Pancreas (tissue), 10 donors: ENCODE measurements at places on chromosomes 1 and 21. TPM values are rescaled to one million over a fixed set of nuclear protein-coding genes. Genes with fewer than 3 reads are reported as not detected.

The GBP6 gene
- not detected for total RNA-seq

The KCNK1 gene
- total RNA-seq, result 5.5 TPM

The PADI4 gene
- total RNA-seq, result not detected

The TMEM200B gene
- 0.57 TPM for total RNA-seq

The S100A1 gene
- total RNA-seq, result 5.1 TPM

The THEM4 gene
- 7.9 TPM for total RNA-seq

The UMODL1 gene
- total RNA-seq, result not detected

The SF3B4 gene
- 18.5 TPM for total RNA-seq

The DTL gene
- total RNA-seq, result 1.1 TPM

The KIF2C gene
- total RNA-seq, result 0.40 TPM

- H3K36me3 ChIP-seq, result no peaks in the 10 kb centered on the region
- no peak overlapping the region for H3K4me3 ChIP-seq
- no peaks in the 10 kb centered on the region for H3K4me1 ChIP-seq
- DNase-seq, result no peak
These were observed 245.6 kb downstream of the RRAGC start for GRCh38 chr1:38613996-38614395.

- no peak for DNase-seq
- H3K27me3 ChIP-seq, result no peaks in the 10 kb centered on the region
- no peak overlapping the region for H3K27ac ChIP-seq
- H3K4me3 ChIP-seq, result no peak overlapping the region
- H3K36me3 ChIP-seq, result no peaks in the 10 kb centered on the region
These were observed 33.4 kb downstream of the SH3BP5L start for GRCh38 chr1:248792342-248792741.

GRCh38 chr1:91022518-91022929 lies 689 bp upstream of the ZNF644 start:
- H3K4me3 ChIP-seq, result peak overlapping the region; percentile 56
- H3K27me3 ChIP-seq, result no peaks in the 10 kb centered on the region
- H3K27ac ChIP-seq, result peak overlapping the region; percentile 99
- H3K4me1 ChIP-seq, result no peaks in the 10 kb centered on the region
- no peaks in the 10 kb centered on the region for H3K36me3 ChIP-seq
- DNase-seq, result no peak

- H3K4me3 ChIP-seq, result no peak overlapping the region
- H3K27ac ChIP-seq, result no peak overlapping the region
- H3K4me1 ChIP-seq, result no peaks in the 10 kb centered on the region
- no peaks in the 10 kb centered on the region for H3K27me3 ChIP-seq
These were observed 3.2 kb downstream of the GREM2 start for GRCh38 chr1:240608707-240609106.

GRCh38 chr1:72623299-72623708 lies 341.0 kb upstream of the NEGR1 start:
- H3K4me3 ChIP-seq, result no peak overlapping the region
- no peaks in the 10 kb centered on the region for H3K27me3 ChIP-seq
- no peaks in the 10 kb centered on the region for H3K4me1 ChIP-seq
- DNase-seq, result no peak

DNA sequence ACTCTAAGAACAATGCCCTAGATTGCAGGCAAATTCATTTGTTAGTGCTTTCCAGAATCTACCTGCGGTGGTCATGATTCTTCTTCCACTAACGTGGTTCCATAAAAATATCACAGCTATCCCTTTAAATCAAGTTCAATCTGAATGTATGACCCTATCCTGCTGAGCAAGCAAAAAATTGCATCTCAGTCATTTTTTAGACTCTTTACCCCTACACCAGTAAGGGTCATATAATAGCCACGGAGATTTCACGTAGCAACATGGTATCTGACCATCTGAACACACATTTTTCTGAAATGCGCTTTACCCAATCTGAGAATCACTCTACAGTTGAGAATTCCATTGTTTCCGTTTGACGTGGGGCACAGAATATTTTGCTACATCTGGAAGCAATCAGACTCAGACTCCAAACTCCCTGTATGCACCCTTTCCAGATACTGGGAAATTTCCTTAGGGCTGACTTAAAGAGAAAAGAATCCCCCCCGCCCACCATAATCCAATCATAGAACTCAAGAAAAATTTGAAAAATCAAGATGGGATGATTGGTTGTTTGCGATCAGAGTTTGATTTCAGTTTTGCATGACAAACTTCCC lies 699.2 kb upstream of the ZP4 start:
- H3K4me3 ChIP-seq, result no peak overlapping the region
- no peaks in the 10 kb centered on the region for H3K4me1 ChIP-seq
- DNase-seq, result no peak
- H3K36me3 ChIP-seq, result no peaks in the 10 kb centered on the region

DNA sequence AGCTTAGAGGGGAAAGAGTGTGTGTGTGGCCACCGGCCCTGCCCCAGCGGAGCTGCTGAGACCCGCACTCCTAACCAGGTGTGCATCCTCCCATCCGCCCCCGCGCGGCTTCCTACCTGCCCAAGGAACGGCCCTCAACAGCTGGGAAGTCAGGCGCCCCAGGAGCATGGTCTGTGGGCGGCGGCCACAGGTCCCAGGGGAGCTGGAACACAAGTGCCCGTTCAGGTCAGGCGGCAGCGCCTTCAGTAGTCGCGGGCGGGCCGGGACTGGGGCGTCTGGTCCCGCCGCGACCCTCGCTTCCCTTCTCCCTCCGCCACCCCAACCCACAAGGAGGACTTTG lies 448 bp downstream of the AURKAIP1 start:
- H3K27ac ChIP-seq, result peak overlapping the region; percentile 93
- H3K4me3 ChIP-seq, result peak overlapping the region; percentile 100
- H3K4me1 ChIP-seq, result peaks cover 13% of the 10 kb centered on the region
- H3K36me3 ChIP-seq, result no peaks in the 10 kb centered on the region

DNA sequence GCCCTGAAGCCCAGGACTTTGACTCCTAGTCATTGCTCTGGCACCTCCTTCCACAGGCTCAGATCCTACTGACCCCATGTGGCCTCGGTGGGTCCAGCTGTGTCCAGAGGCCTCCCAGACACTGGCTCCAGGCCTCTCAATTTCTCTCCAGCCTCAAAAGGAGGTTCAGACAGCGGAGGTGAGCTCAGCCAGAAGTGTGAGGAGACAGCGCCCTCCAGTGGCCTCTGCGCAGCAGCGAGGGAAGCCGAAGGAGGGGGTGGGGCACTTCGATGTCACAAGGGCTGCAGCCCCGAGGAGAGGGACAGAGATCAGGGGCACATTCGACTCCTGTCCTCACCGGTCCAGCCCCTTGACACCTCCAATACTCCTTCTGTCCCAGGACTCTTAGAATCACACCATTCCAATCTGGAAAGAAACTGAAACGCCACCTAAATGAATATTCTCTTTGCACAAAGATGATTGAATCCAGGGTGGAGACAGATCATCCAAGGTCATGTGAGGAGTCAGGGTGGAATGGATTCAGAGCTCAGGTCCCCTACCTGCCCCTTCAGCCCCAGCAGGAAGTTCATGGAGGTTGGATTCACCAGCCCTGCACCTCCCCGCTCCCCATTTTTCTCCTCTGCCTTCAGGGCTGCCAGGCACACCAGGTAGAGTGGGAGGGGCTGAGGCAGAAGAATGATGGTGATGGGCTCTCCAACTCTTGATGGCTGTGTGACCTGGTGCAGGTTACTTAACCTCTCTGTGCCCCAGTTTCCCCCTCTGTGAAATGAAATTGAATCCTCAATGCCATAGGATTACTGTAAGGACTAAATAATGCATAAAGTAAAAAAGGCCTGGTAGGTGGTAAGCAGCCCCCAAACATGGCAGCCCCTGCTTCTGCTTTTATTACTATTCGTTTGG lies 34.8 kb upstream of the ZBTB40 start:
- H3K27ac ChIP-seq, result no peak overlapping the region
- peaks cover 25% of the 10 kb centered on the region for H3K4me1 ChIP-seq
- H3K36me3 ChIP-seq, result no peaks in the 10 kb centered on the region
- H3K27me3 ChIP-seq, result no peaks in the 10 kb centered on the region

DNA sequence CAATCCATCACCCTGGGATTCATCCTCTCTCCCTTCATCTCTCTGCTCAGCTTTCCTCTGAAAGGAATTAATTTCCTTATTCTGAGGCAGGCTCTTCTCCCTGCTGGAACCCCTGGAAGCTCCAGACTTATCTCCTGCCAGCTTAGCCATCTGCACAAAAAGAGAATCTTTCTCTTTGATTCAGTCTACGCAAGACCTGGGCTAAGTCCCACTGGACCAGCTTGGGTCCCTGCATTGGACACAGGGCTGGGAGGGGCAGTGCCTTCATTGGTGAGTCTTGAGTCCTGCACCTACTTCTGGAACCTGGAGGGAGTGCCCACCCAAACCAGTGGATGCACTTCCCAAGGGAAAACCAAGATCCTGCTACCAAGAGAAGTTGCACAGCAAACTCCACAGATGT lies 271.7 kb upstream of the CSF3R start:
- H3K4me3 ChIP-seq, result no peak overlapping the region
- DNase-seq, result no peak
- H3K27ac ChIP-seq, result no peak overlapping the region
- H3K4me1 ChIP-seq, result no peaks in the 10 kb centered on the region
- H3K36me3 ChIP-seq, result no peaks in the 10 kb centered on the region

DNA sequence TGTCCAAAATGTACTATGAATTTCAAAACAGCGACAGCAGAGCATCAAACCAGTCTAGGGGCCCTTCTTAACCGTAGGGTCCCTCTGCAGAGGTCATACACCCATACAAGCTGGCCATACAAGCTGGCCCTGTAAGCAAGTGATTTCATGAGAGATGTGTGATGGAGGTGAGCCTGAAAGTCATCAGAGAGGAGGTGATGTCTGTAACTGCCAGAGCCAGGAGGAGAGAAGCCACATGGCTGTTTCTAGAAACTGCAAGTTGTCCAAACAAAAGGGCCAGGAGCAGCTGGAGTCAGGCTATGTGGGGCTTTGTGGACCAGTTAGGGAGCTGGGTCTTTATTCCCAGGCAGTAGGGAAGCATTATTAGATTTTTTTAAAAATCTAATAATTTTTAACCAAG lies 14.8 kb upstream of the SERINC2 start:
- no peak overlapping the region for H3K4me3 ChIP-seq
- no peak overlapping the region for H3K27ac ChIP-seq
- H3K4me1 ChIP-seq, result no peaks in the 10 kb centered on the region
- no peaks in the 10 kb centered on the region for H3K36me3 ChIP-seq
- DNase-seq, result no peak
- H3K27me3 ChIP-seq, result no peaks in the 10 kb centered on the region

- H3K4me3 ChIP-seq, result no peak overlapping the region
- no peak for DNase-seq
- H3K27me3 ChIP-seq, result no peaks in the 10 kb centered on the region
- no peaks in the 10 kb centered on the region for H3K4me1 ChIP-seq
- no peaks in the 10 kb centered on the region for H3K36me3 ChIP-seq
These were observed 6.2 kb upstream of the TARBP1 start for GRCh38 chr1:234484991-234485739.

DNA sequence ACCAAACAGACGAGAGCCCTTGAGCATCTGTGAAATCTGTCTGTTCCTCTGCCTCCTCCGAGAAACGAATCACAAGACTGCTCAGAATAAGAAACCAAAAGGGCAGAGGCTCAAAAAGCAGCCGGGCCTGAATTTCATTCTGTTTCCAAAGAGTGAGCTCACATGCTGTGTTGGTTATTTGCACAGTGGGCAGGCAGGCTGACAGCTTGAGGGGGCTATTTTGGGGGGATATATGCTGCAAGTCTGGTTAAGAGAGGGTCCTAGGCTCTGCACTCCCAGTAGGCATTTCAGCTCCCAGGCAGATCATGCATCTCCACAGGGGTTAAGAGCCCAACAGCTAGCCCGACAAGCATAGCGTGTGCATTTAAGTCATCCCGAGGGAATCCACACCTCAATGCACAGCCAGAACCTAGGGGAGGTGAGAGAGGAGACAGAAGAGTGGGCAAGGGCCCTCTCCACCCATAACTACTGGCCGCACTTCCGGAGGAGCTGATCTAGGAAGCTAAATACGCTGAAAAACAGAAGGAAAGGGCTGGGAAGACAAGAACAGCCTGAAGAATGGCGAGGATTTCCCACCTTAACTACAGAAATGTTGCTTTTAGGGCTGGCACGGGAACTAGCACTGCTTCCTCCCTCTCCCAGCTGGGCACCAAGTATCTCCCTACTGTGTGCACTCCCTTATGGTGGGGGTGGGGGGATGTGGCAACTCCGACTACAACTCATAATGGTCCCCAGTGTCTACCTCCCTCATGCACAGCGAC lies 3.7 kb downstream of the PGBD5 start:
- no peak overlapping the region for H3K27ac ChIP-seq
- no peaks in the 10 kb centered on the region for H3K27me3 ChIP-seq
- H3K4me3 ChIP-seq, result no peak overlapping the region
- DNase-seq, result no peak
- no peaks in the 10 kb centered on the region for H3K36me3 ChIP-seq
- H3K4me1 ChIP-seq, result peaks cover 8% of the 10 kb centered on the region

GRCh38 chr1:176733661-176734060 lies 270.7 kb downstream of the PAPPA2 start:
- no peak for DNase-seq
- H3K27me3 ChIP-seq, result no peaks in the 10 kb centered on the region
- H3K4me3 ChIP-seq, result no peak overlapping the region
- no peaks in the 10 kb centered on the region for H3K36me3 ChIP-seq
- no peak overlapping the region for H3K27ac ChIP-seq
- no peaks in the 10 kb centered on the region for H3K4me1 ChIP-seq

- no peaks in the 10 kb centered on the region for H3K27me3 ChIP-seq
- peak overlapping the region; percentile 99 for H3K27ac ChIP-seq
- no peaks in the 10 kb centered on the region for H3K36me3 ChIP-seq
- H3K4me3 ChIP-seq, result peak overlapping the region; percentile 55
- DNase-seq, result peak; percentile 93
- peaks cover 9% of the 10 kb centered on the region for H3K4me1 ChIP-seq
These were observed 16.2 kb upstream of the TTLL10 start for GRCh38 chr1:1157426-1157913.

GRCh38 chr1:107897438-107898345 lies 67.3 kb downstream of the VAV3 start:
- no peak overlapping the region for H3K27ac ChIP-seq
- no peaks in the 10 kb centered on the region for H3K27me3 ChIP-seq
- no peak overlapping the region for H3K4me3 ChIP-seq
- H3K36me3 ChIP-seq, result no peaks in the 10 kb centered on the region
- DNase-seq, result no peak

DNA sequence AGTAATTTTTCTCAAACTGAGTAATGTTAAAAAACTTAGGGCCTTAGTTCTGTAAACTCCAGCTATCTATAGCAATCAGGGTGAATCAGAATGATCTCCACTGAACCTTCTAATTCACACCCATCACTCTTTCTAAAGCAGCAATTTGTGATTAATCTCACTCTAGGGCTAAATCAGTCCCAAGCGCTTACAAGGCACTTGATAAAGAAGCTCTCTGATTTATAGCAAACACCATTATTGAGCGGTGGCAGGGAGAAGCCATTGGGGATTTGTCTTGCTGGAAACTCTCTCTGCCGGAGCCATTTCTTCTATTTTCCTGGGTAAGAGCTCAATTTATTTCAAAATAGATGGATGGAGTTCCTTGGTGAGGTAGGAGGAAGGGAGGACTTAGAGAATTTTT lies 77.0 kb downstream of the OMA1 start:
- no peaks in the 10 kb centered on the region for H3K27me3 ChIP-seq
- H3K36me3 ChIP-seq, result no peaks in the 10 kb centered on the region
- DNase-seq, result no peak
- H3K4me1 ChIP-seq, result no peaks in the 10 kb centered on the region
- H3K4me3 ChIP-seq, result no peak overlapping the region
